ENCODE measurements at places on chromosomes 12 and 14.

- DNase-seq: no peak
These were observed 1.1 kb upstream of the MBD6 start for GRCh38 chr12:57521525-57522010.

DNA sequence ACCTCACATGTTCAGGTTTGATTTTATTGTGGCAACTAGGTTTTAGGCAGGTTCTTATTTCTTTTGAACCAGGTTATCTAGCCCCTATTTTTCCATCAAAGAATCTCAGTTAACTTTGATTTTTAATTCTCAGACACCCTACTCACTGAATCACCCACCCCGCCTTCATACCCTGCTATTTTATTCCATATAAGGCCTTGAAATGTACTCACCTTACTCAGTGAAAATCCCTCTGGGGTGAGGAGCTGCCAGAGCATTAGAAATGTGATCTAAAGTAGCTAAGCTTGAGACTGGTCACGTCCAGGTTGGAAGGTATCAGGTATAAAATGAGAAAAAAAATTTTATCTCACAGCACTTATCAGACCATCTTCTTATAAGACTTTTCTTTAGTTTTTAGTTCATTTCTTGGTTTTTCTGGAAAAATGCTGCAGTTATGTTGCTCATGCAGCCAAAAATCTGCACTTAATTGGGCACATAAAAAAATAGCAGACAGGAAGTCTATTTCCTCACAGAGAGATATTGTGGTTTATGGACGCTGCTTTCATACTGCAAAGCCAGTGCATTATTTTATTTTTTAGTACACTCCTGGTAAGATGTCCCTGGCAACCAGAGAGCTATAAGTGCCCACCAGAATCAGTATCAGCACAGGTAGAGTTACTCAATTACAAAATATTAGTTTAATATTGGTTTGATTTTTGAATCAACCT is 101.5 kb upstream of the CCDC91 start:
- DNase-seq: no peak

GRCh38 chr14:95739356-95739755 is 25.4 kb upstream of the TCL1A start:
- DNase-seq: no peak

- no peak for DNase-seq
These were observed 209.8 kb downstream of the PELI2 start for GRCh38 chr14:56328021-56328420.

- DNase-seq: no peak
These were observed 76.5 kb downstream of the FERMT2 start for GRCh38 chr14:52874389-52874788.

DNA sequence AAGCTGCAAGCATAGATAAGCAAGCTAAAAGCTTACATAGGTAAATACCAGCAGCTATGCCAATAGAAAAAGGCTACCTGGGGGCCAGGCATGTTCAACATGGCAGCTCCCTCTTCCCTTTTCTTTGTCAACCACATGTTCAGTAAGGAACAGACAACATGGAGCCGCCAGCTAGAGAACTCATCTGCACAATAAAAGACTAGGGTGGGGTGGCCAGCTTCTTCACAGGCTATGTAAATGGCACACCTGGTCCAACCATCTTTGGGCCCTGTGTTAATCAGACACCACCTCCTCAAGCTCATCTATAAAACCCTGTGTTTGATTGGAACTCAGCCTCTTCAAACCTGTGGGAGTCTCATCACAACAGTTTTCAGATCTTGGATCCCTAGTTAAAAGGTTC is 129.7 kb upstream of the TMPO start:
- DNase-seq: no peak

Data from HS-5 (cell line).